CD8-positive, alpha-beta memory T cell (primary cell): ENCODE measurements at places on chromosomes 12 and 14. TPM values are rescaled to one million over a fixed set of nuclear protein-coding genes. Genes with fewer than 3 reads are reported as not detected.
A peak's percentile ranks its signal among the peaks of the same experiment; 100 is the strongest.

Gene MYBPC1
- not detected for polyA plus RNA-seq

Gene KRT77
- polyA plus RNA-seq, result not detected

Gene GZMH
- polyA plus RNA-seq, result 336 TPM

Gene SLCO1C1
- not detected for polyA plus RNA-seq

Gene PLEKHD1
- 0.06 TPM for polyA plus RNA-seq

Gene TSPAN9
- not detected for polyA plus RNA-seq

DNA sequence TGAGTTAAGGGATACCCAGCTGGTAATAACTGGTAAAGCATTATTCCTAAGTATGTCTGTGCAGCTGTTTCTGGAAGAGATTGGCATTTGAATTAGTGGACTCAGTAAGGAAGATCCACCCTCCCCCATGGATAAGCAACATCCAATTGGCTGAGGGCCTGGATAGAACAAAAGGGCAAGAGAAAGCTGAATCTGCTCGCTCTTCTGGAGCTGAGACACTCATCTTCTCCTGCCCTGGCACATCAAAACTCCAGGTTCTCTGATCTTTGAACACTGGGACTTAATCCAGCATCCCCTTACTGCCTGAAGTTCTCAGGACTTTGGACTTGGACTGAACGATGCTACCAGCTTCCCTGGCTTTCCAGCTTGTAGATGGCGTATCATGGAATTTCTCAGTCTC lies 63.1 kb upstream of the CNOT2 start:
- DNase-seq, result no peak

DNA sequence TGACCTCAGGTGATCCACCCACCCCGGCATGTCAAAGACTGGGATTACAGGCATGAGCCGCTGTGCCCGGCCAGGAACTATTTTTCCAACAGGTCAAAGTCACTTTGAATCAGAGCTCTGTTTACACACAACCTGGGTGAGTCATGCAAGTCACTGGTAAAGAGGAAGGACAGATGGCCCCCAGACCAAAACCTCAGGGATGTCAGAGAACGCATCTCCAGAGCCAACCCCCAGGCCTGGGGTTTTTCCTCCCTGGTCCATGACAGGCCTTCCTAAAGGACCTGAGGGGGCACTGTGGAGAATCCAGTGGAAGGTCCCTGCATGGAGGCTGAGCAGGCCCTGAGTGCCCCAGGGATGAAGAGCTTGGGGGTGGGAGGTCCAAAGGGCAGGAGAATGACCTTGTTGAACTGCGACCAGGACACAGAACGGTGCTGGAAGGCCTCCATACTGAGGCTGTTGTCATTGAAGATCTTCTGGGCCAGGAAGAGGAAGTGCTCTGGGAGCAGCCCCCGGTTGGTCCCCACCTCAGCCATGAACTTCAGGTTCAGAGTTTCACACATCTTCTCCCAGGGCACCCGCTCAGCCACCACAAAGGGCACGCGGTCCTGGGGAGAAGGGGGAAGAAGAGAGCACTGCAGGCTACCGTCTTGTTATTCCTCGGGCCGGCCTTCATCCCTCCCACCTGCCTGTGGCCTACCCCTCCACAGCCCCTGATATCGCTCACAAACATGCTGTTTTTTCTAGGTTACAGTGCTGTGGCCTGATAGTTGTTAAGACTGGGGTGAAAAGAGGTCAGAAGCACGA lies 9.1 kb downstream of the STAT6 start:
- no peak for DNase-seq

DNA sequence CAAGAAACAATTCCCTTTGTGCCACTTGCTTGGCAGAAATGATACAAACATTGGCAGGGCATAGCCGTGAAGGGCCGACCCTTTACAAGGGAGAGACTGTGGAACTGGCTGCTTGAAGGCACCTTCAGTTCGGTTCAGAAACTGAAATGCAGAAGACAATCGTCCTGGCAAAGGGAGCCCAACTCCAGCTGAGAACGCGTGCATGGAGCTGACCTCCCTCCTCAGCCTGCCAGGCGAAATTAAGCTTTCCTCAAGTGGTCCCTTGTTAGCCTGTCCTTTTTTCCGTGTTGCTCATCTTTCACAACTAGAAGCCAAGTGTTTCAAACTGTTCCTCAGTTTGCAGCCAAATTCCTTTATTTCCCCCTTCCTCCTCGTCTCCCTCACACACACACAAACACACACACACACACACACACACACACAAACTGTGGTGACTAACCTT lies 8.1 kb downstream of the LGR5 start:
- DNase-seq, result no peak

GRCh38 chr14:52272375-52272774 lies 4.9 kb downstream of the PTGDR start:
- peak; percentile 21 for DNase-seq

- no peak for DNase-seq
Measured at GRCh38 chr12:49932533-49933130, 17.9 kb upstream of the AQP2 start.

DNA sequence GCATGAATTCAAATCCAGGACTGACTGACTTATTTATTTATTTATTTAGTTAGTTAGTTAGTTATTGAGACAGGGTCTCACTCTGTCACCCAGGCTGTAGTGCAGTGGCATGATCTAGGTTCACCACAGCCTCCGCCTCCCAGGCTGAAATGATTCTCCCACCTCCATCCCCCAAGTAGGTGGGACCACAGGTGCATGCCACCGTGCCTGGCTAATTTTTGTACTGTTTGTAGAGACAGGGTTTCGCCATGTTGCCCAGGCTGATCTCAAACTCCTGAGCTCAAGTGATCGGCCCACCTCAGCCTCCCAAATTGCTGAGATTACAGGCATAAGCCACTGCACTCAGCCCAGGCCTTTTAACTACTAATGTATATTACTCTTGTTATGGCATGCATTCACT lies 36.0 kb downstream of the BTG1 start:
- DNase-seq, result no peak

- DNase-seq, result no peak
Measured at GRCh38 chr14:24437020-24437735, 5.4 kb downstream of the SDR39U1 start.

DNA sequence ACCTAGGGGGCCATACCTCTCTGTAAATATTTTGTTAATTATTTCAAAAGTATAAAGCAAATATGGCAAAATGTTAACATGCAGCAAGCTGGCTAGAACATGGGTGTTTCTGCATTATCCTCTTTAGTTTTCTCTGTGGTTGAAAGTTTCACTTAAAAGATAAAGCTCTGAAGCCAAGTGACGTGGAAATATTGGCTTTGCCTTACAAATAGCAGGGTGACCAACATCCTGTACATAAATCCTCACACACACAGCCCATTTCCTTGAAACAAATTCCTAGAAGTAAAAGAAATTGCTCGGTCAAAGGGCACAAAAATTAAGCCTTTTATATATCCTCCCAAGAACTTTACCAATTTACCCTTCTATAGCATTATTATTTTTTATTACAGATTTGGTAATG lies 10.6 kb upstream of the VWF start:
- DNase-seq, result no peak

DNA sequence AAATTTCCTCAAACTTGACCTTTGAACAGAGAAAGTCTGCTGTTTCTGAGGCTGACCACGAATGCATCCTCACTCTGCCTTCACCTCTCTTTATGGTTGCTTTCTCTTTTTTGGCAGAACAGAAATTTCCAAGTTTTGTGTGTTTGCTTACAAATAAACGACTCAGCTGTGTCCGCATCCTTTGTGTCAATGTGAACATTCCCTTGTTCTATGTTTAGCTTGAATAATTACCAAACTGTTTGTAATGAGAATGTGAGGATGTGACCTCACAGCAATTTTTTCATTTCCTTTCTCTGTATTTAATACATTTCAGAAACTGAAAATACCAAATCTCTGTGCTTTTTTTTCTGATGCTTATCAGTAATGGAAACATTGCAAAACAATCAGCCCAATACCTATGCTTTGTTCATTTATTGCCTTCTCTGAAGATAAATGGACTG lies 410.9 kb downstream of the EGLN3 start:
- no peak for DNase-seq

GRCh38 chr12:52867642-52868041 lies 18.8 kb upstream of the KRT78 start:
- DNase-seq, result no peak

DNA sequence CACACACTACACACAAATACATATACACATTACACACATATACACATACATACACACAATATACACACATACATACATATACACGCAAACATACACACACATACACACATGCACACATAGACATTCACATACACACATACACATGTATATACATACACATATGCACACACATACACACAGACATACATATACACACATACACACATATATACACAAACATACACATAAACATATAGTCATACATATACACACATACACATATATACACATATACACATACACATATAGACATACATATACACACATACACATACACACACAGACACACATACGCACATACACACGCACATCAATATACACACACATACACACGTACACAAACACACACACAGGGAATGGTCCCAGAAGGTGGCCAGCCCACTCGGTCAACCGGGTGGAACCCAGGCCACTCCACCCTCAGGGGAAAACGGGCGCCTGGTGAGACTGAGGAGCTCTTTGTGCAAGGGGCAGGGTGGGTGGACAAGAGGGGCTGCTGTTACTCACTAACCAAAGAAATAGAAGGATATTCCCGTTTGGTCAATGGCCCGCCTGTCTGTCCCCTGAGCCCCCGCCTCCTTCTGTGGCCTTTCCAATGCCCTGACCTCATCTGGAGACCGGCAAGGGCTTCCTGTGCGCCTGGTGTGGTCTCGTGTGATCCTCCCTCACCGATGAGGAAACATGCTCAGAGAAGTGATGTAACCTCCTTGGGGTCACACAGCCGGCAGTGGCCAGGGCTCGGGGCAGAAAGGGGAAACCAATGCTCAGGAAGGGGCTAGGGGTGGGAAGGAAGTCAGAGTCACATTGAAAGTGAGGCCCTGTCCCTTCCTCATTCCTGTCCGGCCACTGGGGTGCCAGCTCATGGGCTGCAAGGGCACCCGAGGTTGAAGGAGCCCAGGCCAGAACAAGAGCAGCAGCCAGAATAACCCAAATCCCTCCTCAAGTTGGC lies 5.3 kb downstream of the TRPV4 start:
- DNase-seq, result no peak

GRCh38 chr14:96072076-96072475 lies 32.9 kb downstream of the C14orf132 start:
- no peak for DNase-seq

- no peak for DNase-seq
Measured at GRCh38 chr12:104315326-104316224, 12.0 kb downstream of the EID3 start.

DNA sequence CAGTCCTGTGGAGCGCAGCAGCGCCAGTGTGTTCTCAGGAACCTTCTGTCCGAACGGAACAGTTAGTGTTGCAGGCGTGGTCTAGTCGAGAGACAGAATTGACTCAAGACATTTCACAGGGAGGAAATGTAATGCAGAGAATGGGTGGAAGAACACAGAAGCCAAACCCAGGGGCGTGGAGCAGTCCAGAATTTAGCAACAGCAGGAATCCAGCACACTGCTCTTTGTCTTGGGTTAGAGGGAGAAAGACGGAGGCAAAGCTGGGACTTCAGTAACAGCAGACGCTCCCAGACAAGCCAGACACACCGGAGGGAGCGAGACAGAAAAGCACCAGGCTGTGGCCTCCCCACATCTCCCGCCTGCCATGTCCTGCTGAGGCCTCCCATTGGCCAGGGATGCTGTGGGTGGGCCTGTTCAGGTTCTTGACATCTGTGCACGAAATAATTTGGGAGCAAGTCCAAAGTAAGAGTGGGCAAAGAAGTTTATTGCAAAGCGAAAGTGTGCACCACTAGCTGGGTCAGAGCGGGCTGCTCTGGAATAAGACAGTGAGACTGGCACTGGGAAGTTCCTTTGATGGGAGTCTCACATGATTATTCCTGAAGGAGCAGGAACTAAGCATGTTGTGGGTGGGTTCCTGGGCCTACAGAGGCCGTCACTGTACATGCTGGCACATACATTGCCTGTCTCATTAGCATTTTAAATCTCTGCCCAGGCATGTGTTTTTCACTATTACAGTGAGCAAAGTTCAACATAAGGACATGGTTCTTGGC lies 339.3 kb upstream of the SFSWAP start:
- no peak for DNase-seq

GRCh38 chr12:123148655-123149054 lies 2.2 kb downstream of the PITPNM2 start:
- DNase-seq, result no peak

DNA sequence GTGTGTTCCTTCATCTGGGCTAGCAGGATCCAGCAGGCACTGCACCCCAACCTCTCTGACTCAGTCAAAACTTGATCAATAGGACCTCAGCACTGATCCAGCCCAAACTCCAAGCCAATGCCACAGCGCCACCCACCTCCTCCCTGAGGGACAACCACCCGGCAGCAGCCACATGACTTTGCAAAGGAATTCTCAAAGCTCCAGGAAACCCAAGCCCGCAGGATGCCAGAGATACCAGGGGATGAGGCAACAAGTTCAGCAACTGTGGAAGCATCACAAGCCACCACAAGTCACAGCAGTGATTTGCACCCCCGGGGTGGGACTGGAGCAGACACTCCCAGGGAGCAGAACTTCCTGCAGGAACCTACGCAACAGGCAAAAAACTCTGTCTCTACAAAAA lies 37.3 kb downstream of the ACTN1 start:
- no peak for DNase-seq

DNA sequence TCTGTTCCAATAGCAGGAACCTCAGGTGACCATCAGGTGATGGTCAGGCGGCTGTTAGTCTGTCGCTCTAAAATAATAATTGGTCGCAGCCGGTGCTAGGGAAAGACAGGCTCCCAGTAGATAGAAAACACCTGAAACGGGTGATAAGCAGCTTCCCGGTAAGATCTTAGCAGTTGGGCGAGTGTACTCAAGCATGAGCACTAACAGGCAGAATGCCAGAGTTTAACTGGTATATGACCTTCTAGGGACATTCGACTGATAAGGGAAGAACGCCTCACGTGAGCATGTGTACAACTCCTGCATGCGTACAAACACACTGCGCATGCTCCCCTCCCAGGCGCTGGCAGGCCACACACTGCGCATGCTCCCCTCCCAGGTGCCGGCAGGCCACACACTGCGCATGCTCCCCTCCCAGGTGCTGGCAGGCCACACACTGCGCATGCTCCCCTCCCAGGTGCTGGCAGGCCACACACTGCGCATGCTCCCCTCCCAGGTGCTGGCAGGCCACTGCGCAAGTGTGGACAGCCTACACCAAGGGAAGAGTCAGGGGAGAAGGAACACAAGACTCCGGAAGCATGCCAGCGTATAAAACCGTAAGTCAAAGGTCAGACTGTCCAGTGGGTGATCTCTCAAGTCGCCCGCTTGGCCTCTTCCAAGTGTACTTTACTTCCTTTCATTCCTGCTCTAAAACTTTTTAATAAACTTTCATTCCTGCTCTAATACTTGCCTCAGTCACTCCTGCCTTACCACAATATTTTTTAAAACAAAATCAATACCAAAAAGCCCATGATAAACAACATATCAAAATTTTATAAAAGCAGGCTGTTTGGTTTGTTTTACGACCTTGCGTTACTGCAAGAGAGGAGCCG lies 24.5 kb downstream of the GPRC5D start:
- peak; percentile 42 for DNase-seq

- DNase-seq, result no peak
Measured at GRCh38 chr12:109695961-109696461, 17.6 kb upstream of the FAM222A start.

- DNase-seq, result peak; percentile 76
Measured at GRCh38 chr12:57754411-57755193, at the start of gene MARCHF9. Gene MARCHF9 (plus strand): TSS chr12:57755103. CDS start chr12:57755529, 426 bp downstream.

GRCh38 chr12:46891306-46891705 lies 65.5 kb upstream of the SLC38A4 start:
- no peak for DNase-seq

- DNase-seq, result no peak
Measured at GRCh38 chr12:84408936-84409335, 503.7 kb downstream of the SLC6A15 start.

GRCh38 chr14:75175677-75176141 lies 703 bp downstream of the TMED10 start:
- DNase-seq, result no peak
